ENCODE measurements at places on chromosomes 1 and 21.

GRCh38 chr1:236724506-236724905, 38.2 kb downstream of the ACTN2 start:
- no peak for DNase-seq
- no peaks in the 10 kb centered on the region for H3K36me3 ChIP-seq
- no peak overlapping the region for H3K27ac ChIP-seq
- H3K27me3 ChIP-seq = peaks cover 5% of the 10 kb centered on the region

DNA sequence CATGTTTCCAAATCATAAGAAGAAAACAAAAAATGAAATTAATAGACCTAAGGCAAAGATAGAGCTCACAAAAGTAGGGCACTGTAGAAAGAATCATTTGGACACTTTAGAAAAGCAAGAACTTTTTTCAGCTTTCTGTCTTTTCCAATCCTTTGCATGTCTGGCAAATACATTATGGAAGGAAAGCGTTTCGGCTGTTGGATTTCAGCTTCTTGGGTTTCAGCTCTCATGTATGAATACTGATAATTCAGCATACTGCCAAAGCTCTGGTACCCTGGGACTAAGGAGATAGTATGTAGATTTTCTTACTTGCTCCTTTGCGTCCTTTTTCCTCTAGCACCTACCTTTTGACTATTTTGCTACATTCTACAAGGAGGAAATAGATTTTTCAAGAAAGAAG, 375.9 kb downstream of the BRINP3 start:
- H3K36me3 ChIP-seq = no peaks in the 10 kb centered on the region
- no peak for DNase-seq
- H3K4me3 ChIP-seq = no peak overlapping the region
- H3K27ac ChIP-seq = no peak overlapping the region

GRCh38 chr21:38349111-38349746, 92.4 kb downstream of the KCNJ15 start:
- no peaks in the 10 kb centered on the region for H3K27me3 ChIP-seq
- H3K27ac ChIP-seq = no peak overlapping the region
- no peaks in the 10 kb centered on the region for H3K4me1 ChIP-seq
- no peak overlapping the region for H3K4me3 ChIP-seq

GRCh38 chr1:183887826-183888819, 83.2 kb downstream of the RGL1 start:
- no peak overlapping the region for H3K4me3 ChIP-seq
- peak; percentile 29 for DNase-seq
- H3K36me3 ChIP-seq = no peaks in the 10 kb centered on the region
- no peak overlapping the region for H3K27ac ChIP-seq
- no peaks in the 10 kb centered on the region for H3K27me3 ChIP-seq
- peaks cover 40% of the 10 kb centered on the region for H3K4me1 ChIP-seq

- no peak overlapping the region for H3K4me3 ChIP-seq
- no peak overlapping the region for H3K27ac ChIP-seq
- no peak for DNase-seq
Observed at GRCh38 chr1:3551711-3552110, 59.6 kb downstream of the MEGF6 start.

- peak overlapping the region; percentile 12 for H3K27ac ChIP-seq
- H3K36me3 ChIP-seq = no peaks in the 10 kb centered on the region
- DNase-seq = peak; percentile 71
Observed at GRCh38 chr1:64980745-64981600, 14.6 kb upstream of the JAK1 start.

DNA sequence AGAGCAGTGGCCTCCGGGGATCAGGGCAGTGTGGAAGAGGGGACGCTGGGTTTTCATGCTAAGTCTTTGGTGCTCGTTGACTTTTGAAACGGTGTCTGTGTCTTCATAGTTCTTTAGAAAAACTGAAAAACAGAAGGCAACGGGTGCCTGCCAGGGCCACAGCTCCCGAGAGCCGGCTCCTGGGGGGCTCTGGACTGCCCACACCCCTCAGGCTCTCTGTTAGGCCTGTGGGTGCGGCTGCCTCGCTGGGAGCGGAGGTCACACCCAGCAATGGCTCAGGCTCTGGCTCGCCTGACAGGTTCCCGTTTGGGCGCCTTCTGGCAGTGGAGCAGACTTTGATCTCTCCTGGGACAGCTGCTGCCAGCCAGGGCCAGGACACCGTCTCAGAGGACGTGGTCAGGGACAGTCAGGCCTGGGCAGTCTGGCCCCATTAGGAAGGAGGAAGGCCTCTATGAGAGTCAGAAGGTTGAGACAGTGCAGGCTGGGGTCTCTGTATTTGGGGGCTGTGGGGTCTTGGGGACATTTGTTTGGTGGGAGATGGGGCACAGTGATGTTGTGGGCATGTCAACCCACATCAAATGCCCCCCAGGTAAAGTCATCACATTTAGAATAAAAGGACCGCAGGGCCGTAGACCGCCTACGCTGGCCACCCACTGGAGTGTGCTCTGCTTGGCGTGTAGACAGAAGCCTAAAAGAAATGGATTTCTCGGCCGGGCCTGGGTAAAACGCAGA, 5.6 kb downstream of the ARHGEF16 start:
- H3K27ac ChIP-seq = no peak overlapping the region
- no peak overlapping the region for H3K4me3 ChIP-seq
- H3K27me3 ChIP-seq = no peaks in the 10 kb centered on the region
- peaks cover 11% of the 10 kb centered on the region for H3K4me1 ChIP-seq

DNA sequence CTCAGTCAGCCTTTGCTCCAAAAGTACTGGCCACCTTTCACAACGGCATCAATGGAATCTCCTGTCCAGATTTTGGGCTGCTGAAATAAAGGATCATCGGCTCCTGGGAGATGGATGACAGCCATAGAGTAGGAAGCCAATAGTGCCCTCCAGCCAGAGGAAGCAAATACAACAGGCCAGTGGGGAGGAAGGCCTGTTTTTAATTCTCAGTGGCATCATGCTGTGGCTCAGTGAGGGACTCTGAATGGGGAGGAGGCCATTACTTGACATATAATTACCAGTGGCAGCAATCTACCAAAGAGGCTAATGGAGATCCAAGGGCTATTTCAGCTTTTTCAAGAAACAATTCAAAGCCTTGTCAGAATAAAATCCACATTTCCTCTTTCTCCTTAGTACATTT, 26.7 kb downstream of the COLGALT2 start:
- no peak overlapping the region for H3K4me3 ChIP-seq
- H3K27ac ChIP-seq = no peak overlapping the region
- no peaks in the 10 kb centered on the region for H3K27me3 ChIP-seq
- H3K36me3 ChIP-seq = no peaks in the 10 kb centered on the region

DNA sequence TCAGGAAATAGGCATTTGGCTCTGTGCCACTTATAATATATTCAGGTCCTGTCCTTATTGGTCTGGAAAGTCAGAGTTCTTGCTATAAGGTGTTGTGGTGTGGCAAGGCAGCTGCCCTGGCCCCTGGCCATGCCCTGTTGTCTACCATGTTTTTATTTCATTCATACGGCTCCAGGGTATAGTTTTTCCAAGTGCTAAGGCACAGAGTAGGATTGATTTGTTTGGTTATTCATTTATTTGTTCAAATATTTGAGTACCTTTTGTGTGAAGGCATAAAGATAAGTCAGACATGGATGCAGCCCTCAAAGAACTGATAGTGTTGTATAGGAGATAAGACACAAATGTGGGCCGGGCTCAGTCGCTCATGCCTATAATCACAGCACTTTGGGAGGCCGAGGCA, 10.1 kb downstream of the ZBTB8B start:
- no peaks in the 10 kb centered on the region for H3K27me3 ChIP-seq
- DNase-seq = no peak
- no peak overlapping the region for H3K27ac ChIP-seq

DNA sequence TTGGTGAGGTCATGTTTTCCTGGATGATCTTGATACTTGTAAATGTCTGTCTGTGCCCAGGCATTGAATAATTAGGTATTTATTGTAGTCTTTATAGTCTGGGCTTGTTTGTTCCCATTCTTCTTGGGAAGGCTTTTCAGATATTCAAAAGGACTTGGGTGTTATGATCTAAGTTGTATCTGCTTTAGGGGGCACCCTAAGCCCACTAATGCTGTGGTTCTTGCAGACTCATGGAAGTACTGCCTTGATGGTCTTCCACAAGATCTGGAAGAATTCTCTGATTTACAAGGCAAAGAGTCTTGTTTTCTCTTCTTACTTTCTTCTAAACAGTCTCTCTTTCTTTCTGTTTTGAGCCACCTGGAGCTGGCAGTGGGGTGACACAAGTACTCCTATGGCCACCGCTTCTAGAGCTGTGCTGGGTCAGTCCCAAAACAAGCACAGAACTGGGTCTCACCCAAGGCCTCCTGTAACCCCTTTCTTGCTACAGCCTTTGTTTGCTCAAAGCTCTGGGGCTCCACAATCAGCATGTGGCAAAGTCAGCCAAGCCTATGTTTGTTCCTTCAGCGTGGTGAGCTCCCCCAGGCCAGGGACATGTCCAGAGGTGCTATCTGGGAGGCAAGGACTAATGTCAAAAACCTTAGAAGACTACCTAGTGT, 12.6 kb downstream of the VN1R5 start:
- no peaks in the 10 kb centered on the region for H3K4me1 ChIP-seq
- H3K27ac ChIP-seq = no peak overlapping the region
- no peaks in the 10 kb centered on the region for H3K27me3 ChIP-seq
- peak; percentile 5 for DNase-seq
- no peak overlapping the region for H3K4me3 ChIP-seq

DNA sequence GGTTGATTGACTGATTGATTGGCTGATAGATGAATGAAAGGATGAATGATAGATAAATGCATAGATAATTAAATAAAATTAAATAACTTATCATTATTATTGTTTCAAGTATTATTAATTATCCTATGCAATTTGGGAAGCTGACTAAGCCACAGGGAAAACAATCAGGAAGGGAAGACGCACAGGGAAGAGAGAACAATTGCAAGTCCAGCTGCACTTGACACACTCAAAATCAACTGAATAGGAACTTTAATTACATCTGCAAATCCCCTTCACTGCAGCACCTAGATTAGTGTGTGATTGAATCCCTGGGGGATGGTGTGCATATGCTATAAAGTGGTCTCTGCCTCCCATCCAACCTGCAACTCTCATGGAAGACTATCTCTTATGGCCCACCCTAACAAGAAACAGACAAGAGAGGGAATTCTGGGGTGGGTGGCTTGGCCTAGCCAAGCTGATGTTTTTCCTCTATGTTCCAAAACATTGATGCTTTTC, 161.1 kb upstream of the FGGY start:
- H3K36me3 ChIP-seq = no peaks in the 10 kb centered on the region
- no peak for DNase-seq

- H3K27ac ChIP-seq = no peak overlapping the region
- DNase-seq = no peak
- H3K36me3 ChIP-seq = no peaks in the 10 kb centered on the region
- H3K4me1 ChIP-seq = peaks cover 55% of the 10 kb centered on the region
- no peak overlapping the region for H3K4me3 ChIP-seq
Observed at GRCh38 chr1:200892546-200892945, 2.2 kb upstream of the INAVA start.

- no peaks in the 10 kb centered on the region for H3K27me3 ChIP-seq
- DNase-seq = no peak
- H3K4me1 ChIP-seq = peaks cover 2% of the 10 kb centered on the region
- no peak overlapping the region for H3K27ac ChIP-seq
Observed at GRCh38 chr21:35216996-35217395, 167.9 kb upstream of the RUNX1 start.

DNA sequence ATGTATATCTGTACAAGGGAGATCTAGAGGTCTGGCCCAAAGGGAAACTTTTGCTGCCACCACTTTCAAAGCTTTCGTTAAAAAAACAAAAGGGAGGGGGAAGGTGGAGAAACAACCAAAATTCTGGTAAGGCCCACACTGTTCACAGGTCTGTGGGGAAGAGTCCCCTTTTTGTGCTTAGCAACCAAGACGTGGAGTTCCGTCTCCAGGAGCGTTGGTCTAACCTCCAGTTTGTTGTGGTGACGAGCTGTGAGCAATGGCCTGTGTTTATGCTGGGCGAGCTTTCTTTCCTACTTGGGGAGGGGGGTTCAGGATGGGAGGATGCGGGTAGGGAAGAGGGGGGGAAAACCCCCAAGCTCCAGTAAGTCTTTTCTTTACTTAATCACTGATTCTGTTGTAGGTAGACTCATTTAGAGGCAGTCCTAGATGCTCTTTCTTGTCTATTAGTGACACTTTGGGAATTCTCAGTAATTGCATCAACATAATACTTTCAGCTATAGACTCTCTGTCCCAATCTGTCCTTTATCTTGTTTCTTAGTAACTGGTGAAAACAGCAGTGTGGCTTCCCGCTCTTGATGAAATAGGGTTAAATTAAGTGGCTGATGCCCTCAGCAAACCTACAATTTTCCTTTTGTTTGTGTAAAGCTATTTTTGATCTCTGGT, 1.5 kb downstream of the HIPK1 start:
- peak overlapping the region; percentile 94 for H3K4me3 ChIP-seq
- no peaks in the 10 kb centered on the region for H3K27me3 ChIP-seq
- H3K27ac ChIP-seq = peak overlapping the region; percentile 100
- no peaks in the 10 kb centered on the region for H3K36me3 ChIP-seq

GRCh38 chr1:184914149-184914548, 60.2 kb downstream of the NIBAN1 start:
- DNase-seq = no peak
- no peaks in the 10 kb centered on the region for H3K27me3 ChIP-seq
- H3K27ac ChIP-seq = no peak overlapping the region
- H3K4me1 ChIP-seq = no peaks in the 10 kb centered on the region
- no peak overlapping the region for H3K4me3 ChIP-seq

- no peak overlapping the region for H3K4me3 ChIP-seq
- DNase-seq = peak; percentile 92
Observed at GRCh38 chr1:206575165-206575893, 36.9 kb downstream of the EIF2D start.

DNA sequence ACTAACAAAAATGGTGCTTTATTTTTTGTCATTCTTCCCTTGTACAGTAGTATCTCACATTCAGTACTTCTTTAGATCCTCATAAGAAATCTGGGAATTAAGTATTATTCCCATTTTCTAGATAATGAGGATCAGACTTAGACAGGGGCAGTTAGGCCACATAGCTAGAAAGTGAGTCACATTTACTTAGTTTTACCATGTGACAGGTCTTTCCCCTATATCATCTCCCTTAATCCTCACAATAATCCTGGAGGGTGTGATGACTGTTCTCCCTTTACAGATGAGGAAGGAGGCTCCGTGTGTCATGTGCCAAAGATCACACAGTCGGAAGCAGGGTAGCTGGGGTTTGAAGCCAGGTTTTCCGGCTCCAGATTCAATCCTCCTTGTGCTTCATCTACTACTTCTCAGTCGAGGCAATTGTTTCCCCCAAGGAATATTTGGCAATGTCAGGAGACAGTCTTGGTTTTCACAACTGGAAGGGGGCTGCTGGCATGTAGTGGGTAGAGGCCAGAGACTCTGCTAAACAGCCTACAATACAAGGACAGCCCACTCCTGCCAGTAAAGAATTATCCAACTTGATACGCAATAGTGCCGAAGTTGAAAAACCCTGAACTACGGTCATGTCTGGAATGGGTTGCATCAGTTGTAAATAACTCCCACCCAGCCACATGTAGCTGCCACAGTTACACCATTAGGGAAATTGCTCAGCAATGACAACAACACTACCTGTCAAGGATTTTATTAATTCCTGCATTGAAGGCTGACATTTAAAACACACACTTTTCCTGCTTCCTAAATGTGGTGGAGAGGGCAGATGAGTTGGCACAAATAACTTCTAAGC, 54.5 kb downstream of the C8B start:
- H3K27ac ChIP-seq = no peak overlapping the region
- no peak overlapping the region for H3K4me3 ChIP-seq
- H3K4me1 ChIP-seq = peaks cover 12% of the 10 kb centered on the region

- H3K4me1 ChIP-seq = no peaks in the 10 kb centered on the region
- H3K27ac ChIP-seq = no peak overlapping the region
- H3K36me3 ChIP-seq = no peaks in the 10 kb centered on the region
- DNase-seq = no peak
Observed at GRCh38 chr1:114024049-114024448, 44.8 kb downstream of the OLFML3 start.

All from common myeloid progenitor, CD34-positive (primary cell).